ENCODE measurements at places on chromosomes 12 and 14. TPM values are rescaled to one million over a fixed set of nuclear protein-coding genes. Genes with fewer than 3 reads are reported as not detected.

GRCh38 chr14:64755781-64756221 lies 51.6 kb downstream of the PLEKHG3 start:
- no peaks in the 10 kb centered on the region for H3K36me3 ChIP-seq
- H3K4me1 ChIP-seq, result peaks cover 14% of the 10 kb centered on the region
- H3K4me3 ChIP-seq, result no peak overlapping the region
- H3K27ac ChIP-seq, result peak overlapping the region; percentile 51
- peaks cover 40% of the 10 kb centered on the region for H3K27me3 ChIP-seq
- no peak for DNase-seq

DNA sequence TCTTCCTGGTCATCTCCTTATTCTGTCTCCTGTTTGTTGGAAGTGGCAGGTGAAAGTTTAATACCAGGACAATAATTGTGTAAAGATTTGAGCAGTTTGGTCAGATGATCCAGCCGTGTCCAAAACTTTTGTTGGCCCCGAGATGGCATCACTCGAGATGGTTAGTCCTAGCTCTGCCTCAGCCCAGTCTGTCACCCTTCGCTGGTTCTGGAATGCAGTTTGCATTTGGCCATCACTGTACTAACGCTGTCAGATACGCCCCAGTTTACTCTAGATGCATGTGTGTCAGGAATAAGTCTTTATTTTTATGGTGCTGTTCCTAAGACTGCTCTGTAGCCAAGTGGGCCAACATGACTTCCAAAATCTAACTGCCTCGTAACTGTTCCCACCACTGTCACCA lies 79.6 kb downstream of the MOK start:
- no peak overlapping the region for H3K4me3 ChIP-seq
- H3K27me3 ChIP-seq, result no peaks in the 10 kb centered on the region
- no peaks in the 10 kb centered on the region for H3K4me1 ChIP-seq
- H3K27ac ChIP-seq, result no peak overlapping the region
- DNase-seq, result no peak
- peaks cover 6% of the 10 kb centered on the region for H3K36me3 ChIP-seq

DNA sequence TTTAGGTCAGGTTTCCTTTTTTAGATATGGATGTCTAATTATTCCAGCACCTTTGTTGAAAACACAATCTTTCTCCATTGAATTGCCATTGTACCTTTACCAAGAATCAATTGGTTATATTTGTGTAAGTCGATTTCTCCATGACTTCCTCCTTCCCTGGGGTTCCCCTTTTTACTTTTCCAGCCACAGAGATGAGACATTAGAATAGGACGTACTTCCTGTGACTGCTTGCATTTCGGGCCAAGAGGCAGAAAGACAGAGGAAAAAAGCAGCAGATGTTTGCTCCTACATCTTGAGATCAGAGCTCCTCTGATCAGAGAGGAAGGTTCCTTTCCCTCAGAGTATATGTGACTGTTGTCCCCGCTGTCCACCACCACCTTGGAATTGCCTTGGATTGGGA lies 453.7 kb upstream of the RGS6 start:
- H3K27ac ChIP-seq, result no peak overlapping the region
- H3K27me3 ChIP-seq, result no peaks in the 10 kb centered on the region
- peaks cover 4% of the 10 kb centered on the region for H3K4me1 ChIP-seq
- DNase-seq, result no peak
- H3K36me3 ChIP-seq, result no peaks in the 10 kb centered on the region

DNA sequence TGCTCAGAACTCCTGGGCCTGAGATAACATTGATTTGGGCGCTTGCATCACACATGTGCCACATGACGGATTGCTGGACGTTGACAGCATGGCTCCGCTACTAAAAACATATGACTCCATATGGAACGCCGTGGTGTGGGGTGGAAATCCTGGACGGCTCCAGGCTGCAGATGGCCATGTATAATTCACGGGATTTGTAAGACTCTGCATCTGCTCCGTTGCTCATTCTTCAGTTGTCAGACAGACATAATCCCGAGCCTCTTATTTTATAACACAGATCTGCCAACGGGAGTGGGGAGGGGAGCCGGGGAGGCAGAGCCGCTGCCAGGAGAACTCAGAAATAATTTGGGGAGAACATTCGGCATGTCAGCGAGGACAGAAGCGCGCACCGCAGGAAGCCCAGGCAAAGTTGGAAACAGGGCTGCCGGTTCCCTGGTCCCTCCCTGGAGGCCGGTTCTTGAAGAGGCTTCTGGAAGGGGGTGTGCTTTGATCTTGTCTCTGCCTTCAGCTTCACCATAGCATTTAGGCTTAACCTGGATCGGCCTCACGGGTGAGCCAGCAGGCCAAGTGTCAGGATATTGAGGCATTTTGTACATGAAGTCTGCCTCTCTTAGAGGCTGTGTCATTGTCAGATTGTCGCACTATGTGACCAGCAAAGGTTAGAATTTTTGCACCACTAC lies 45.8 kb upstream of the MYL2 start:
- DNase-seq, result no peak
- H3K4me3 ChIP-seq, result no peak overlapping the region
- no peaks in the 10 kb centered on the region for H3K36me3 ChIP-seq

DNA sequence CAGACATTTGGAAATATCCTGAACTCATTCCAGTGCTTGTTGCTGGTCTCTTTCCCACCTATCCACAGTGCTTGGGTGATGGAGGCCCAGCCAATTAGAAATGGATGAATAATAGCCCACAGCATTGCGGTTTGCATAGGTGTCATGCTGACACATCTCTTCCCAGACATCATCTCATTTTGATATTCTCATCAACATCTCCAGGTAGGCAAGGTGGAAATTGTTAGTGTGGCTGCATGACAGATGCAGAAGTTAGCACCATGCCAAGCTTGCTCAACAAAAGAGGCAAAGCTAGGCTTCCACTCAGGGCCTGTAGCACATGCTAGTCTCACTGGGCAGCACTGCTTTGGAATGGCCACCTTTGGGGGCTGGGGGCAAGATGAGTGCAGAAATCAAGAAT lies 1118.9 kb downstream of the VRK1 start:
- no peaks in the 10 kb centered on the region for H3K4me1 ChIP-seq
- peaks cover 7% of the 10 kb centered on the region for H3K27me3 ChIP-seq
- H3K4me3 ChIP-seq, result no peak overlapping the region
- H3K27ac ChIP-seq, result no peak overlapping the region

- DNase-seq, result no peak
- H3K27ac ChIP-seq, result no peak overlapping the region
- no peak overlapping the region for H3K4me3 ChIP-seq
- H3K4me1 ChIP-seq, result no peaks in the 10 kb centered on the region
- H3K27me3 ChIP-seq, result peaks cover 3% of the 10 kb centered on the region
These were observed 149.0 kb upstream of the GSC start for GRCh38 chr14:94918896-94919295.

DNA sequence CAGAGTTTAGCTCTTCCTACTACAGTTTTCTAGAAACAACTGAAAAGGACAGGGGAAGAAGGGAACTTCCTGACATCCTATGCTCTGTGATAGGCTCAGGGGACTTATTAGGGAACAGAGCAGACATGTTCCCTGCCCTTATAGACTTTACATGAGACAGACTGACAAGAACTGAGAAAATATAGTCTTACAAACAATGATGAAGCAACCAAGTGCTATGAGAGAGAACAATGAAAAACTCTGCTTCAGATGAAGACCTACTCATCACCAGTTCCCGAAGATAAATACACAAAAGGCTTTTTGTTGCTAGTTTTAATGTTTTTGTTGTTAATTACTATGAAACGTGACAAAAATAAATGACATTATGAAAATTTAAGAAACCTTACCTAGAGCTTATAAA lies 115.3 kb downstream of the SEC23A start:
- DNase-seq, result no peak
- H3K27ac ChIP-seq, result no peak overlapping the region
- no peaks in the 10 kb centered on the region for H3K36me3 ChIP-seq
- no peak overlapping the region for H3K4me3 ChIP-seq
- H3K27me3 ChIP-seq, result no peaks in the 10 kb centered on the region

DNA sequence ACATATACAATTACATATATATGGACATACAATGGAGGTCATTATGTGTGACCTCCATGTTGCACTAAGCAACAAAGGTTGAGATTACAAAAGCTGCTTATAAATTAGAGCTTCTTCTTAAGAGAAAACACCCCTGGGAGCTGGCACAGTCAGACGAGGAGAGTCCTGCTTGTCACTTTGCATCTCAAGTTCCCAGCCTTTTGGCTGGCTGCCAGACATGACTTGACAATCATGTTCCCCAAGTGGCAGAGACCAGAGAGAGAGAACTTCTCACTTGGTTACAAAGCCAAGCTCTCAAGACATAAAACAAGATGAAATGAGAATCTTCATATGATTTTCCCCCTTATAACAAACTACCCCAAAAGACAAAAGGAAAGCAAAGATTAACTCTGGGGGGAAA lies 8.5 kb upstream of the SYNJ2BP start:
- no peak overlapping the region for H3K4me3 ChIP-seq
- no peak overlapping the region for H3K27ac ChIP-seq
- peaks cover 42% of the 10 kb centered on the region for H3K27me3 ChIP-seq
- H3K4me1 ChIP-seq, result no peaks in the 10 kb centered on the region
- H3K36me3 ChIP-seq, result peaks cover 2% of the 10 kb centered on the region

Gene KRT73
- not detected for total RNA-seq

Gene TMEM179
- total RNA-seq, result 19.4 TPM

Measured in neural crest cell (in vitro differentiated cells).